ENCODE measurements at places on chromosomes 4 and X.

GRCh38 chrX:55357236-55357635, 92.5 kb upstream of the PAGE3 start:
- no peak for DNase-seq

DNA sequence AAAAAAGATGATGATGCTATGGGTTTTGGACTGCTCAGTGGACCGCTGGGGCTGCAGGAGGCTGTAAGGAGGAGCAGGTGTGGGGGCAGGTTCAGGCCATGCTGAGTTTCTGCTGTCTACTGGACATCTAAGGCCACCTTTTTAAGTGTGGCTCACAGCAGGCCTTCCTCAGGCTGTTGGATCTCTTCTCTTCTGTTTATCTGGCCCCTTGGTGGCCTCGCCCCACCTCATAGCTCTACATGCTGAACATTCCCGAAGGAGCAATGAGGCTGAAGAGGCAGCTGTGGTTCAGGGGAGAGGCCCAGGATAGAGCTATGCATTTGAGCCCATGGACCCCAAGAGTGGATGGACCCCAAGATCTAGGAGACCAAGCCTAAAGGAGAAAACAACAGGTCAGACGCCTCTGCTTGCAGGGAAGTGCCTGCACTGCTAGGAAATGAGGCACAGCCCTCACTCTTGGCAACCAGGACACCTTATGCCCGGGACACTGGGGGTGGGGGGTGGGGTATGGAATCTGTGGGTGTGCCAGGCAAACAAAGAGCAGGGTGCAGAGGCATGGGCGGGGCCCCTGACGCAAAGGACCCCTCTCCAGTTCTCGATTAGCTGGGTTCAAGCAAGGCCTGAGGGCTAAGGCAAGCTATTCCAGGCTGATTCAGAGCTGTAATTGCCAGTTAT, 168.9 kb downstream of the BCOR start:
- no peak for DNase-seq

GRCh38 chr4:88106205-88106604, 52.2 kb downstream of the ABCG2 start:
- no peak for DNase-seq

GRCh38 chr4:6416518-6417286, 55.7 kb downstream of the PPP2R2C start:
- DNase-seq = no peak

DNA sequence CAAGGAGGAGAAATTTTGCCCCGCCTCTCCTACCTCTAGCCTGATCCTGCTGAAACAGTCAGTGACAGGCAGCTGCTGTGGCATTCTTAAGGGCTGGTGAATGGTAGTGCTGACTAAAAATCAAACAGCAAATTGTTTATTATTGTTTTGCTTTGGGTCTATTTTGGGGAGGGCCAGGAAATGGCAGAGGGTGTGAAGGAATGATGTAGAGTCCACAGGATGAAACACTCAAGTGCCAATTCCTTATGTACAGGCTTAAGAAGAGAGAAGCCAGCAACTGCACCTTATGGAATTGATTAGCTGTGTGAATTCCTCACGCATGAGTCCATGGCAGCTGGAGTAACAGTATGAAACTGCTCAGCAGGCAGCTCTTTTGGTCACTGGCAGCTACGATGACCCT, 39.7 kb downstream of the VEGFC start:
- no peak for DNase-seq

DNA sequence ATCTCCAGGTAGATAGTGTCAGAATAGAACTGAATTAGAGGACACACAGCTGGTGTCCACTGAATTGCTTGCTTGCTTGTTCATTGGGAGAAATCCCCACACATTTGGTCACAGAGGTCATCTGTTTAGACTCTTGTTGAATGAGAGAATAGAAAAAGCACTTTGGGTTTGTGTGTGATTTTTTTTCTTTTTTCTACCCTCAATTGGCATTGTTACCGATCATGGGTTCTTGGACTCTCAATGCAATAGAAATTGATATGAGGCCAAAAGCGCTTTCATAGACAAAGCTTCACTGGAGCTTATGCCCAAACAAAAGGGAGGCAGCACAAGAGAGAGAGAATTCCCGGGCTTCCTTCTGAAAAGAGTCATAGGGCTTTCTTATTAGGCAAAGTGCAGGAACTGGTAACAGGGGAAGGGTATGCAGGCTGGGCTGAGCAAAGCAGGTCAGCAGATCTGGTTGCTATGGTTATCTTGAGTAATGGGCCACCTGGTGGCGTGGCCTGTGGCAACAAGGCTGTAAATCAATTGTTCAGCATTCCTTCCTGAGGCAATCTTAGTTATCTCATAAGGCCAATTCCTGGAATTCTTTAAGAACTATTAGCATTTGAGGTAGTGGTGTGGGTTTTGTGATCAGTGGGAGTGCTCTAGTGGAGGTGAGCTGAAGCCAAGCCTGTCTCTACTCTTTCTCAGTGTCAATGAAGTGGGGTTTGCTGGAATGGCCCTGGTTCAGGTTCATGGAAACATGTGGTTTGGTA, 5.3 kb upstream of the GPR82 start:
- DNase-seq = no peak

GRCh38 chrX:116272322-116272721, 101.8 kb downstream of the AGTR2 start:
- DNase-seq = no peak

- DNase-seq = no peak
Measured at GRCh38 chr4:24394041-24394440, 190.3 kb downstream of the DHX15 start.

DNA sequence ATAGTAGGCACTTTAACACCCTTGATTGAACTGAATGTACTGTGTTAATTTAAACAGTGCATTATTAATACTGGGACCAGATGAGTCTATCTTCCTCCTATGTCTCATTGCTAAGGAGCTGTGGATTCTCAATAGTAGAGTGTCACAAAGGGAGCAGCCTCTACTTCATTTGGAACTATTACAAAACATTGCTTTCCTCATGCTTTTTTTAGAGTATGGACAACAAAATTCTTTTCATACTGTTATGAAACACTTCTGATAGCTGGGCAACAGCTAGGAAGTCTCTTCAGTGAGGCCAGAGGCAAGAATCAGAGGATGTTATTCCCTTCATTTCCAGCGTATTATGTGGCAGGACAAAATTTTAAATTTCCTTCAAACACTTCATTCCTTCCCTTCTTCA, 160.8 kb downstream of the FBXO8 start:
- DNase-seq = no peak

GRCh38 chr4:6542951-6543350, 32.0 kb upstream of the MAN2B2 start:
- no peak for DNase-seq

DNA sequence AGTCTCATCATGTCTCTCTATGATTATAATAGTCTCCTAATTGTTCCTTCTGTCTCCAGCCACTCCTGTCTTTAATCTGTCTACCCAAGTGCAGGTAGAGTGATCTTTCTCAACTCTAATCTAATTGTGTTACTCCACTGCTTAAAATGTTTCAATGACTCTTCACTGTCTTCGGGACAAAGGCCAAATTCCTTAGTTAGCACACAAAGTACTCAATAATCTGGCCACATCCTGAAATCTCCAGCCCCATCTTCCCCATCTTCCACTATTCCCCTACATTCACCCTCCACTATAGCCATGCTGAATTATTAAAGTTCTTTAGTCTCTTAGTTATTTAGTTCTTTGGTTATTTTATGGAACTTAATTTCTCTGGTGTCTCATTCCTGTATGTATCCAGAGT, 353.3 kb downstream of the OPHN1 start:
- no peak for DNase-seq

DNA sequence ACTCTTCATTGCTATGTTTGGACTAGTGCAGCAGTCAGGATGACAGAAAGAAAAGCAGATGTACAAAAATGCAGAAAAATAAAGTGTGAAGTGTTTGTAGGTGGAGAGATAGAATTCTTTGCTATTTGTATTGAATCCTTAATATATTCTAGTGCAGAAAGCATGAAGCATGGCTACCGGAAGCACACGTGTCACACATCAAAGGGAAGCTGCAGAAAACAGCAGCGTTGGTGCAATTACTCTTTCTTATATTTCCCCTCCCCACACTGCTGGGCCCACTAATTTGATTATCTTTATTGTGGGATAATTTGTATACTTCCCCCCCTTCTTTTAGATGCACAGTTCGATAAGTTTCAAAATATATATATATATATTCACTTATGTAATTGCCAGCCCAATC, 35.9 kb upstream of the TAPT1 start:
- no peak for DNase-seq

DNA sequence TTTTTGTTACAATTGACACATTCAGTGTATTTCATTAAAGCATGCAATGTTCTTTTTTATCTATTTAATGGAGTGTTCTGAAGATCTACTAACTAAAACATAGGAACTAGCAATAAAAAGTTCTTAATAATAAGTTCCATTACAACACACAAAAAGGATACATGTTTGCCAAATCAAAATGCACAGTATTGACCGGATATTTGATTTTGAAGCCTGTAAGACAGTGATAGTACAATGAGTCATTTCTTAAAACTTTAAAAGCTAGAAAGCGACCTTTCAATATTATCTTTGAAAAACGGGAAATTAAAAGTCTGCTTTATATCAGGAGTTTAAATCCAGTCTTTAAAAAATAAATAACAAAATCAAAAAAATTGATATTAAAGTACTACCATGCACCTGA, 2.4 kb upstream of the PRDM5 start:
- no peak for DNase-seq

DNA sequence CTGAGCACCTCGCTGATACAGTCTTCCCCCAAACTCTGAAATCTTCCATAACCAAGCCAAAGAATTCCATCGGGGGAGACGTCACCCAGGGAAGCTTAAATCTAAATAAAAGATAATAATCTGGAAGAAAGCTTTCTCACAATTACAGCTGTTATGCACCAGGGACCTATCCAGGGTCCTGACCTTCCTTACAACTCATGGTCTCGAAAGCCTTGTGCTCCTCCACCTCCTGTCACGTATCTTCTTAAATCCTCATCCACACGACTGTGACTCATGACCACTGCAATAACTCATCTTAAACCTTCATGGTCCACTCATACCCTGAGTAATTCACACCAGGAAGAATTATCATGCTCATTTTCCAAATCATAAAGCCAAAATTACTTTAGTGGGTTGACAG, 166.8 kb upstream of the FRG1 start:
- no peak for DNase-seq

- DNase-seq = no peak
Measured at GRCh38 chr4:173516621-173517524, 13.2 kb downstream of the HAND2 start.

- DNase-seq = no peak
Measured at GRCh38 chr4:153364061-153364460, 19.6 kb downstream of the MND1 start.

All from NCI-H1048 (cell line).